ENCODE measurements at places on chromosomes 5 and 9. TPM values are rescaled to one million over a fixed set of nuclear protein-coding genes. Genes with fewer than 3 reads are reported as not detected.
A peak's percentile ranks its signal among the peaks of the same experiment; 100 is the strongest.

GRCh38 chr5:175385691-175386362 lies 58.2 kb downstream of the DRD1 start:
- DNase-seq: no peak

DNA sequence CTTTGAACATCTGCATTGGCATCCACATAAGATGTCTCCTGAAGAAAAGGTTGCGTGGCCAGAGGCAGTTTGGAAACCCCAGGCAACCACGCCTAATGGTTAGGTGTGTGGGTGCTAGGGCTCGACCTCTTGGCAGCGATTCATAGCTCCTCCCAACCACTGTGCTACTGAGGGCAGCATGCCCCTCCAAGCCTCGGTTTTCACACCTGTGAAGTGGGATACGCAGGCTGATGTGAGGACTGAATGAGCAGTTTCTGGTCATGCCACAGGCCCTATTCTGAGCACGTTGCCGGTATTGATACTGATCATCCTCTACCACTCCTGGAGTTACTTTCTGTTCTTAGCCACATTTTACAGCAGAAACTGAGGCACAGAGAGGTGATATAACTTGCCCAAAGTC lies 19.1 kb downstream of the NDST1 start:
- DNase-seq: no peak

- no peak for DNase-seq
Observed at GRCh38 chr5:74232276-74232675, 408.3 kb downstream of the ENC1 start.

The CDO1 gene
- 13.2 TPM for total RNA-seq

The ADAMTS13 gene
- 15.9 TPM for total RNA-seq

GRCh38 chr5:111948092-111948841 lies 191.3 kb upstream of the NREP start:
- DNase-seq: no peak

DNA sequence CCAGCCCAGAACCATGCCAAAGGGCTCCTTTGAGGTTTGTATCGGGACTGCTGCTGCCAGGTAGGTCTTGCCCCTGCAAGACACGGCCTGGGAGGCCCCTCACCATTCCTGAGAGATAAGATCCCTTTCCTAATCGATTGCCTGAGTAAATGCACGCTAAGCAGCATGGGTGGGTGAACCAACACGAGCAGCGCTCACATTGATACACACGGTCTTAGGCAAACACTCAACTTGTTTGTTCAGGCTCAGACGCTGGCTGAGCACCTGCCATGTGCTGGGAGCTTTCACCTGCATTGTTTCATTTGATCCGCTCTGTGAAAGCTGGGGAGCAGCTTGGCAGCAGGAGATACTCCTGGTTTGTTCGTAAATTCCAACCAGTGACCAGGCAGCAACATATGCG lies 76.9 kb upstream of the NEURL1B start:
- no peak for DNase-seq

- no peak for DNase-seq
Observed at GRCh38 chr5:153096381-153096780, 394.1 kb upstream of the GRIA1 start.

- DNase-seq: peak; percentile 66
Observed at GRCh38 chr9:123401879-123402513, 46.0 kb downstream of the CRB2 start.

- no peak for DNase-seq
Observed at GRCh38 chr9:117092582-117092981, 322.3 kb downstream of the ASTN2 start.

The TTC33 gene
- 9.2 TPM for total RNA-seq

The ARID3C gene
- total RNA-seq: 0.23 TPM

GRCh38 chr5:119578937-119579336 lies 50.4 kb upstream of the FAM170A start:
- DNase-seq: peak; percentile 34

- no peak for DNase-seq
Observed at GRCh38 chr9:102778746-102779145, 216.4 kb upstream of the CYLC2 start.

The NTNG2 gene
- total RNA-seq: 3.1 TPM

- peak; percentile 31 for DNase-seq
Observed at GRCh38 chr5:111461255-111461671, 51.1 kb downstream of the STARD4 start.

DNA sequence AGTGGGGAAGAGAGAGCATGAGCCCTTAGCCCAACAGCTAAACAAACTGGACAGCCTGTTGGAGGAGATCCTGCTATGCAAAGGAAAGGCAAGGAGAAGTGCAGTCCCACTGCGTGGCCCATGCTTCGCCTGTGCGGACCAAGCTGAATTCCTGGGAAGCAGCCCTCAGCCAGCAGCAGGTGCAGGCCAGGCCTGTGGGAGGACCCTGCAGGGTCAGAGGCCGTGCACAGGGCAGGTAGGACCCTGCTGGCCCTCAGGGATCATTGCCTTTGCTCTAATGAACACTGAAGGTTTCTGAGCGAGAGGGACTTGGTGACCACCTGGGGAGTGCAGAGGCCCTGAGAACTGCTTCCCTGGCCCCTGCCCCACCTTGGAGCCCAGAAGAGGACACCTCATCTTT lies 6.0 kb upstream of the SLC6A19 start:
- peak; percentile 10 for DNase-seq

The FAM153A gene
- 6.0 TPM for total RNA-seq

DNA sequence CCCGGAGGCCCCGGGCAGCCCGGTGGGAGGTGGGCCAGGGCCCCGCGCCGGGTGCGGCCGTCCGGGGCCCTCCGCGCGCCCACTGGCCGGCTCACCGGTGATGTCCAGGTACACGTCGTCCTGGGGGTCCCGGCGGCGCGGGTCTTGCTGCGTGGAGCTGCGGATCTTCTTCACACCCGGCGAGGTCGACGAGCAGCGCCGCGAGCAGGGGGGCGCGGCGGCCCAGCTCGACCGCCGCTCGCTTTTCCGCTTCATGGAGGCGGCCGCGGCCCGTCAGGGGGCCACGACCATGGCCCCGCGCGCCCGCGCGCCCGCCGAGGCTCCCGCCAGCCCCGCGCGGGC lies 548 bp downstream of the CDC14B start:
- no peak for DNase-seq

DNA sequence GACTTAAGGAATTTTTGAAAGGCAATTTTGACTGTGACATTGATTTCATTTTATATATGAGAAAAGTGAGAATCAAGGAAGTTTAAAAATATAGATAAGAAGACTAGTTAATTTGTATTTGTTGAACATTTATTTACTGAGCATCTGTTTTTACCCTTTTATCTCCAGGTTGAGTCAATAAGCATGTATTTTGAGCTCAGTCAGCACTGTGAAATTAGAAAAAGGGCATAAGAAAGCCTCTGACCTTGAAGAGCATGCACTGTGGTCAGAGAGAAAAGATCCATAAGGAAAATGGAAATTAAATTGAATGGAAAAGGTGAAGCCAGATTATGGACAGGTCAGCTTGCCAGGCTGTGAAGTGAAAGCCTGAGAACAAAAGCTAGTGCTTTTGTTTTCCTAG lies 44.4 kb downstream of the ELL2 start:
- no peak for DNase-seq

- no peak for DNase-seq
Observed at GRCh38 chr5:150522504-150523414, 14.8 kb downstream of the NDST1 start.

DNA sequence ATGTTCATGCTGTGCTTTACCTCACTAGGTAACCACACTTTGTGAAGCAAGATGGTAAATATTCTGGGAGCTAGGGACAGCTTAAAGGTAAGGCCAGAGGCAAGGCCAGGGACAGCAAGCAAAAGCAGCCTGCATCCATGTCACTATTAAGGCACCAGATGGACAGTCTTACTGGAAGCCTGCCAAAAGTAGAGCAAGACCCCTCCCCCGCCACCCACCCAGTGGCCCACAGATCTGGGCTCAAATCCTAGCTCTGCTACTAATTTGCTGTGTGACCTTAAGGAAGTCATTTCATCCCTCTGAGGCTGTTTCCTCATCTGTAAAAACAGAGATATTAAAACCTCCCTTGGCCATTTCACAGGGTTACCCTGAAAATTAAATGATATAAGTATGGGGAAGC lies 13.2 kb upstream of the ERMP1 start:
- DNase-seq: no peak

- no peak for DNase-seq
Observed at GRCh38 chr9:4837261-4838188, 44.8 kb downstream of the RCL1 start.

The SQSTM1 gene
- total RNA-seq: 86.5 TPM

Measured in WTC11 (cell line).